COR-L47 (cell line): ENCODE measurements at places on chromosomes 16 and 17.
A peak's percentile ranks its signal among the peaks of the same experiment; 100 is the strongest.

GRCh38 chr16:19938536-19938935, 53.9 kb upstream of the GPRC5B start:
- DNase-seq = no peak

DNA sequence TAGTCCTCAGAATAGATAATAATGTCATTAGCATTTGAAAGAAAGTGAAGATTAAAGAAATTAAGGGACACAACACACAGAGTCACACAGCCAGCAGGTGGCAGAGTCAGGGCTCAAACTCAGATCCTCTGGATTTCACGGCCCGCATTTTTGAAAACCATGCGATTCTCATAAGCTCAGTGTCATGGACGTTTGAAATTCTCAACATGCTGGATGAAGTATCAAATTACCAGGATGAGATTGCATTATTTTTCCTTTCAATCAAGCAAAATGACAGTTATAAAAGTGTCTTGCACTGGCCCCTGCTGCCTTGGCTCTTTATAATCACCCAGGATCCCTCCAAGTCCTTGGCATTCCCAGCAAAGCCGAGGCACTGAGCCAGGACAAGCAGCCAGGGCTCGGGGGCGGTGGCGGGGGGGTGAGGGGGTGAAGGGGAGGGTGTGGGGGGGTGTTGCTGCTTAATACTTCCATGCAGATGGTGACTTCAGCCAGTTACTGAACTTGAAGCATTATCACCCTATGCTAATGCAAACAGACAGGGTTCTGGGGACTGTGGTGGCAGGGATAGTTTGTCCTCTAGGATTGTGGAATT, 6.6 kb upstream of the BMERB1 start:
- DNase-seq = no peak

GRCh38 chr16:85170590-85171003, 58.3 kb upstream of the CIBAR2 start:
- DNase-seq = no peak

GRCh38 chr16:84725481-84726078, 25.8 kb downstream of the USP10 start:
- no peak for DNase-seq

DNA sequence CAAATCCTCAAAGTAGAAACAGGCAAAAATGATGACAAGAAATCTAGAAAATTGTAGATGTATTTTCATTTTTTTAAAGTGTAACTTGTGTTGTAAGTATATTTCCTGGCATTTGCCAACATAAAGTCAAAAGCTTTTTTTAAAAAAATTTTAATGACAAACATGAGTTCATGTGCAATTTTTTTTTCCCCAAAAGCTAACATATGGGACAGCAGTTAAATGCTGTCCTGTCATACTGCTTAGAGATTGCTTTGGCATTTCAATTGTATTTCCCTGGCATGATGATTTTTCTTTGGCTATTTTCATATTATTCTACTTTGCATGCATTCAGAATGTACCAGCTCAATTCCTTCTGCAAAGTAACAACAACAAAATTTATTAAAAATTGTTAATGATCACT, 24.5 kb upstream of the CPPED1 start:
- no peak for DNase-seq

- DNase-seq = no peak
These were observed at the start of gene TNK1 for GRCh38 chr17:7380855-7381683. TSS of gene TNK1 (plus strand) at chr17:7381089. CDS start at chr17:7382927, 1,838 bp downstream.

- DNase-seq = no peak
These were observed 111.9 kb upstream of the ERCC4 start for GRCh38 chr16:13808102-13808501.

- DNase-seq = no peak
These were observed 36.5 kb upstream of the TOB1 start for GRCh38 chr17:50902372-50903353.

- peak; percentile 95 for DNase-seq
These were observed 140.6 kb downstream of the CDK5R1 start for GRCh38 chr17:32627239-32627996.

DNA sequence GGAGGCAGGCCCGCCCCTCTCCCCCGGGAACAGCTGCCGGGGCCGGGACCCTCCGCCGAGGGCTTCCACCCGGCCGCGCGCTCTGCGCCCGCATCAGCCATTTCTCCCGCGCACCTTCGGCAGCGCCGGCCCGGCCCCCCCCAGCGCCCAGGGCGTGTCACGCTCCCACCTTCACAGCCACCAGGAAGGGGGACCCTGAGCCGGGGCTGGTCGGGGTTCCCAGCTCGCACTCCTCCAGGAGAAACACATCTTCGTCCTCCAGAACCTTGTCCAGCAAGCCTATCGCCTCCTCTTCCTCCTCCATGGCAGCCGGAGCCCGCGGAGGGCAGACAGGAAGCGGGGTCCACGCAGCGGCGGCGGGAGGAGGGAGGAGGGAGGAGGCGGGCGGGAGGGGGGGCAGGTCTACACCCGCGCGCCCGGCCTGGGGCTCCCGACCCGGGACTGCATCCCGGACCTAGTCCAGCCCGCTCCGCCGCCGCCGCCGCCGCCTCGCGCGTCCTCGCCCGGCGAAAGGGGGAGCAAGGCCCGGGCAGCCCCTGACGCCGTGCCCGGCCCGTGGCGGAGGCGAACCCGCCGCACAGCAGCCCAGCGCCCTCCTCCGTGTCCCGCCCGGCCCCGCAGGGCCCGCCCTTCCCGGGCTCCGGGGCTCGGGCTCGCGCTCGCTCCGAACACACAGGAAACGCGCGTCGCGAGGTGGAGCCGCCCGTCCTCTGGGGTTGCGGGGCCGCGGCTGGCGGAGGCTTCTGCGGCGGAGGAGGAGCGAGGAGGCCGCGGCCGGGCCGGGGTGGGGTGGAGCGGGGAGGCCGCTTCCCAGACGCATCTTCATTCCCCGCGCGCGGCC, 70.8 kb downstream of the ABR start:
- no peak for DNase-seq

DNA sequence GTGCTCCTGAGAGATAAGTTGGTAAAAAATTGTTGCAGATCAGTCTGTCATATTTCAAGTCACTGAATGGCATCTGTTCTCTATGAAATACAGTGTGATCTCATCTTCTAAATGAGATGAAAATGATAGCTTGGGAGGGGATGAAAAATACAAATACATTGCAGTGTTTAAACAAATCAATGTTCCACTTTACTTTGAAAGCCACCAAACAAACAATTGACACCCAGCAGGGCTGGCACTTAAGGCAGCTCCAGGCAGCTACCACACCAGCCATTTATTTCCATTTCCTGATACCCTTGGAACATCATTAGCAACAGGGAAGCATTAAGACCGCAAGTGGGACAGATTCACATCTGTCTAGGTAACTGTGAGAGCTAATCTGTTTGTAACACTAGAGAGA, 827.6 kb upstream of the KIF2B start:
- no peak for DNase-seq
